ENCODE measurements at places on chromosomes 4 and X.

DNA sequence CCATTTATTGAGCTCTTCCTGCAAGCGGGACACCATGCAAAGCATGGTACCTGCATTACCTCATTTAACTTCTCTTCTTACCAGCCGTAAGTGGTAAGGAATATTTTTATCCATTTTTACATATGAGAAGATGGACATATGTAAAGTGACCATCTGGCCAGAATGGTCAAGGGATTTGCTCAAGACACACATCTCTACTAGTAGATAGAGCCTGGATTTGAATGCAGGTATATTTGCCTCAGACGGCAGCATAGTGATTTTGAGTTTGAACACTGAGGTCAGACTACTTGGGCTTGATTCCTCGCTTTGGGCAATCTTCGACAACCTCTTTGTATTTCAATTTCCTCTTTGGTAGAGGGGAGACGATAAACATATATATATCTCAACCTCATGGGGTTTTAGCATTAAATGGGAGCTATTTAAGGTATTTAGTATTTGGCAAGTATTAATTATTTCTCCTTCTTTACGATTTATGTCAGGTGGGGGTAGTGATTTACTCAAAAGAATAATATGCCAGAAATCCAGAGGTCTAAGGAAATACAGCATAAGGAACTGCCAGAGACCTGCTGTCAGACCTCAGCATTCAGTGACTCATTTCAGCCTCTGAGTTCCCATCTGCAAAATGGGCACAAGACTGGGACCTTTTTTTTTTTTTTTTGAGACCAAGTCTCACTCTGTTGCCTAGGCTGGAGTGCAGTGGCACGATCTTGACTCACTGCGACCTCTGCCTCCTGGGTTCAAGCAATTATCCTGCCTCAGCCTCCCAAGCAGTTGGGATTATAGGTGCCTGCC lies 34.6 kb upstream of the CHRNA9 start:
- DNase-seq: no peak

GRCh38 chr4:8120501-8120900 lies 38.1 kb downstream of the ABLIM2 start:
- DNase-seq: no peak

DNA sequence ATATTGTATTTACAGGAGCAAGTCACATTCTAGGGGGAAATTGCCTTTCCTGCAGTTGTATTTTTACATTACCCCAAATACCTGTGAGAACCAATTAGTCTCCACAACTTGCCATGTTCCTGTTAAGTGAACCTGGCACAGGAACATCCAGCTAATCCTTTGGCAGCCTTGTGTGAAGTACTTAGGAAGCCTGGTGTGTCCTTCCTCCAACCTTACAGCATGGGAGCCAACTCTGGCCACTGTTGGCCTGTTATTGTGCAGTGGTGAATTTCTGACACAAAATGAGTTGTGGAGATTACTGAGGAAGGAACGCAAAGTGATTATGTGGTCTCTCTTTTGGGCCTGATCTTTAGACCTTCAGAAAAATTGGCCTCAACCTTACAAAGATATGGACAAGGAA lies 238.0 kb upstream of the PITX2 start:
- DNase-seq: no peak

GRCh38 chrX:119672426-119672825 lies 20.5 kb downstream of the SEPTIN6 start:
- no peak for DNase-seq

- DNase-seq: no peak
These were observed 178.7 kb upstream of the RBPJ start for GRCh38 chr4:26141911-26142638.

- no peak for DNase-seq
These were observed 536.8 kb upstream of the FTHL17 start for GRCh38 chrX:31608638-31609037.

- DNase-seq: no peak
These were observed 70.0 kb downstream of the NYX start for GRCh38 chrX:41516999-41517765.

DNA sequence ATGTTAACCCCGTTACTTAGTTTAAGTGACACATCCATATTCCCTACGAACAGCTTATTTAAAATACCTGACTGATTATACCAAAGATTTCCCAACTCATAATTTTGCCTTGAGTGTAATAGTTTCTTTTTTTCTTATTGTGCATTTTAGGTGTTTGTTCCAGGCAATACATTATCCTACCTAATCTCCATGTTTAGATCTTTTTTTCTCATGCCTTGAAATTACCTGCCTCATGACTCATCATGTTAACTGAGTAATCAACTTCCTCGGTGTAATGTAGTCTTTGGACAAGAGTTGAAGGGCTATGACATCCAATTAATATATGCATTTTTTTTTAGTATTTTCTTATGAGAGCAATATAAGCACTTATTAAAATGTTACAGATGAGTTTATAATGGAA lies 228.7 kb upstream of the ANKRD50 start:
- no peak for DNase-seq

GRCh38 chr4:116389139-116389538 lies 696.2 kb downstream of the TRAM1L1 start:
- no peak for DNase-seq

GRCh38 chr4:142110136-142110535 lies 473.8 kb downstream of the IL15 start:
- no peak for DNase-seq

- no peak for DNase-seq
These were observed 22.7 kb downstream of the KLF3 start for GRCh38 chr4:38686682-38687081.

GRCh38 chr4:62387808-62388207 lies 1187.7 kb downstream of the ADGRL3 start:
- no peak for DNase-seq

DNA sequence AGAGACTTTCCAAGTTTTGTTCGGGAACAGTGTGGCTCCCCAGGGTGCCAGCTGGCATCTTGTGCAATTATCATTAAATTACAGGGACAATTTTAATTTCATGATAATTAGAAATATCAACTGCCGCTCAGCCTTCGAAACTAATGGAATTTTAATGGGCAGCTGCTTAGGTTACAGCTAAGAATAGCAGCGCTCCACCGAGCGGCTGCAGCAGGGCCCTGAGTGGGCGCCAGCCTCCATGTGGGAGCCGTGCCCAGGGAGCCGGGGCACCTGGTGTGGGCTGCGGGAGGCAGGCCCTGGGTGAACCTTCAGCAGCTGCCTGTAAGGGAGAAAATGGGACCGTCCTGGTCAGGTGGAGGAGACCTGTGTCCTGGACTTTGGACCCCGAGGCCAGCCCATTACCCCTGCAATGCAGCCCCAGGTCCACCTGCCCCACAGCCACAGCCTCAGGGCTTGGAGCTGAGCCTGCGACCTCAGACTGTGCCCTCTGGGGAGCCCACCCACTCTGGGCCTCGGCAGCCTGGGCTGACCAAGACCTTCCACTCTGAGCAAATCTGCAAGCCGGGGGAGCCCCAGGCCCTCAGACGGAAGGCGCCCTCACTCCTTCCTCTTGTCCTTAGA lies 21.1 kb downstream of the MSANTD1 start:
- no peak for DNase-seq

DNA sequence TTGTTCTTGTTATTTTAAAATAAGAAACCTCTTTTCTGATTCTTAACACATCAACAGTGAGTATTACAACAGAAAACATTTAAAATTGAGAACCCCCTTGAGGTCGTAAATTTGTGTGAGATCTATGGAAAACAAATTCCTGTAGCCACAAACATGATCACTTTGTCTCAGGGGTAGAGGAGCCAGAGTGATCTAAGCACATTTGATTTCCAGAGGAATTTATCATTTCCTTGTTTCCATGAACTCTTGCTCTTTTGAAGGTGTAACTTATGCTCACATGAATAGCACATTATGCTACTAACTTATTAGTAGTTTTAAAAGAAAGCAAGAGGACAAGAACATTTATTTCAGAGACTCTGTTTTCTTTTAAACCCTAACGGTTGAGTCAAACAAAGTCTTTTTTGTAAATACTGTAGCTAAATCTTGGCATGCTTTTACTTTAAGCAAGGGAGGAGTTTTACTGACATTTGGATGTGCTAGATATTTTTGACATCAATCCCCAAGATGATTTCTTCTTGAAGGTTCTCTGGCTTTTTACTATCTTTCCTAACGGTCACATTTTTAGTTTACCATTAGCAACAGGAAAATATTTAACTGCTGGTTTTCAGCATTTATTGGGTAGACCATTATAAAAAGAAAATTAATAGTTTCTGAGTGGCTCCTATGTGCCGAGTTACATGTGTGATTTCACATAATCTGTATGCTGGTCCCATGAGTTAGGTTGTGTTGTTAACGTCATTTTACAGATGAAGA lies 27.9 kb upstream of the ZCCHC12 start:
- DNase-seq: no peak

- DNase-seq: no peak
These were observed 24.6 kb upstream of the GPR50 start for GRCh38 chrX:151151665-151152267.

- no peak for DNase-seq
These were observed 110.2 kb upstream of the TENM3 start for GRCh38 chr4:182133033-182133432.

- no peak for DNase-seq
These were observed 174.9 kb downstream of the CHIC2 start for GRCh38 chr4:53889326-53890055.
